ENCODE measurements at places on chromosomes 11 and 22.

DNA sequence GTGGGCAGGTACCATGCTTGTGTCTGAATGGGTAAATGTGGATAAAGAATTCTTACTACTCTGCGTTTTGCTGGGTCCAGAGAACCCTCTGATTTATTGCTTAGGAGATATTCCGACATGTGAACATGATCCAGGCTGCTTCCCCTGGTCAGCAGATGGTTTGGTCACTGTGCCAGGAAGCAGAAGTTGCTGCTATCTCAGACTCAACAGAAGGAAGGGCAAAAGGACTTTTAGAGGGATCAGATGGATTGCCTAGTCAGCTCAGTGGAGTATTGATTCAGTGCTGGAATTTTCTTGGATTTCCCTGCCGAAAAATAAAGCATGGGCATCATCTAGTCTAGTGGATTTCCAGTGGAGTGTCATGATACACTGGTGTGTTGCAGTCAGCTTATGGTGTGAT is 440.1 kb downstream of the NTM start:
- DNase-seq, result no peak

DNA sequence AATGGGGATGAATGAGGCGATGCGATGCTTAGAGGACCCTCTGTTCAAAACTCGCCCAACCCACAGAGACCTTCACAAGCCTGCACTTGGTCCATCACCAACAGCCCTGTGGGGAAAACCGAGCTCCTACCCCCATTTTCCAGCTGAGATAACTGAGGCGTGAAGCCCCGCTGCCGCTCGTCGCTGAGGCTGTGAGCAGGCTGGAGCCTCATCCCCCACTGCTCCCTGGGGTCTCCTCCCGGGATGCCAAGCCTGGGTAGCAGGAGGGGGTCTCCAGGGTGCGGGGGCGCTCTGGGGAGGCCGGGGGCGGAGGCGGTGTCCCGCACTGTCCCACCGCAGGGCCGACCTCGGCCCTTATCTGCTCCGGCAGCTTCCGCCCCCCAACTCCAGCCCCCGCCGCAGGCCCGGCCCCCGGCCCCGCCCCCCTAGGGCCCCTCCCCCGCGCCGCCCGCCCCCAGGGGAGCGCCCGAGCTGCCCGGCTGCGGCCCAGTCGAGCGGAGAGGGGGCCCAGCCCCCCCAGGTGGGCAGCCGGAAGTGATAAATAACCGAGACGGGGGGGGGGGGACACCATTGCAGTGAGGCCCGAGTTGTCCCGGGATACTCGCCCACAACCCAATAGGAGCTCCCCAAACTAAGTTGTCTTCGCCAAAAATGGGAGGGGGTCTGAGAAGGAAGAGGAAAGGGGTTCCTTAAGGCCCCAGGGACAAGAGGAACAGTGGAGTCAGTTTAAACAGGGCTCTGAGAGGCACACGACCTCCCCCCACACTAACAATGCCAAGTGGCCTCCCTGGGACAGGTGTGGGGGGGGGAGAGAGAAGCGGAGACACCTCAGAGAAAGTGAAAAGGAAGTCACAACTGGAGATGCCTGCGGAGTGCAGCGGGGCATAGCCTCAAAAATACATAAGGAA is 8.3 kb upstream of the SLC39A13 start:
- no peak for DNase-seq

GRCh38 chr11:45816614-45817013 is 11.7 kb downstream of the SLC35C1 start:
- DNase-seq, result peak; percentile 33

- DNase-seq, result no peak
These were observed 96.6 kb downstream of the BCR start for GRCh38 chr22:23276656-23277582.

- DNase-seq, result peak; percentile 37
These were observed 54.6 kb downstream of the SLC36A4 start for GRCh38 chr11:93143186-93143585.

GRCh38 chr22:40960145-40960544 is 9.0 kb downstream of the RBX1 start:
- DNase-seq, result no peak

DNA sequence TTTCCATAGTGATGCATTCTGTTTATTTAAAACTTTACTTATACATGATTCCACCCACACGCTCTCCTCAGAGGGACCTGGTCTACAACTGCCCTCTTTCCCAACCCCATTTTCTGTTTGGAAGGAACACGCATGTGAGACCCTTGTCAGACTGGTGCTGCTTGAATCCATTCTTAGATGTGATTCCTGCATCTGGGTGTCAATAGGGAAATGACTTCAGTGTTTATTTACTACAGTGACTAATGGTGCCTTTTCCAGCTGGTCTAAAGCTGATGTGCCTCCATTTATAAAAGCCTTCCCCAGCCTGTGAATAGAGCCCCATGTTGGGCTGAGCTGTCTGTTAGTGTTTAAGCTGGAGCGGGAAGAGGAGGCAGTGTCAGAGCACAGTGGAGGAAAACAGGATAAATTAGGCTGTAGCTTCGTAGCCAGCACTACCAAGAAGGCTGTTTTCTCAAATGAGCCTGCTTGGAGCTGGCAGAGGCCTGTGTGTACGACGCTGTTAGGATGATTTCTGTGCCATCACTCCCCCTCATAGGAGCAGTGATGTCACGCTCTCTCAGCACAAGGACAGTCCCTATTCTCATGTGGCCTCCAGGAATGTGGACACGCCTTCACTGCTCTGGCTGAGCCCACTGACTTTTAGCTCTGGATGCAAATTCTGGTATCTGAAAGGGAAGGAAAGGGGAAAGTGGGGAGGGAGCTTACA is 18.9 kb upstream of the C11orf96 start:
- peak; percentile 66 for DNase-seq

DNA sequence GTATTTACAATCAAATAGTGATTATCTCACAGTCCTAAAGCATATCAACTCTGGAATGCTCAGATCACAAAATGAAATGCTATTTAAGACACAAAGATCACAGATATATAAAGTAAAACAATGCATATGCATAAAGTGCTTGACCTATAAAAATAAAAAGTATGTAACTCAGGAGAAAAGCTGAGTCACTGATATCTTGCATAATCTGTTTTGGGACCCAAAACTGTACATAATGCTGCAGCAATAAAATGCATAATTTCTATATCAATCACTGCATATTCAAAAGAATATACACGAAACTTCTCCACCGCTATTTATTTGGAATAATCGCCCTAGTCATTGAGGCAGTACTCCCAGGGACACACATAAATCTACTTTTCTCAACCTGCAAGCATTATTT is 34.9 kb upstream of the GRIA4 start:
- DNase-seq, result no peak

DNA sequence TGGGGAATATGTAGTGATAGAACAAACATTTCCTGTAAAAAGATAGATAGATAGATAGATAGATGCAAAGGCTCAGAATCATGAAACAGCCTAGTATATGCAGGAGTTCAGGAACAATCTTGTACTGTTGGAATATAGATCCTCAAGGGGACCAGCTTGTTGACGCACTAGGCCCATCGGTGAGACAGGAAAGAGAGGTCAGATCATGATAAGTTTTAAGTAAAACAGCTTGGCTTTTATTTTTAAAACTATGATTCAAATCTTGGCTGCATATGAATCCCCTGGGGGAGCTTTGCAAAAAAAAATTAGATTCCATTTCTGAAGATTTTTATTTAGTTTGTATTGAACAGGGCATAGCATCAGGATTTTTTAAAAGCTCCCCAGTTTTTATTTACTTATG is 185.8 kb downstream of the TRPC6 start:
- no peak for DNase-seq

DNA sequence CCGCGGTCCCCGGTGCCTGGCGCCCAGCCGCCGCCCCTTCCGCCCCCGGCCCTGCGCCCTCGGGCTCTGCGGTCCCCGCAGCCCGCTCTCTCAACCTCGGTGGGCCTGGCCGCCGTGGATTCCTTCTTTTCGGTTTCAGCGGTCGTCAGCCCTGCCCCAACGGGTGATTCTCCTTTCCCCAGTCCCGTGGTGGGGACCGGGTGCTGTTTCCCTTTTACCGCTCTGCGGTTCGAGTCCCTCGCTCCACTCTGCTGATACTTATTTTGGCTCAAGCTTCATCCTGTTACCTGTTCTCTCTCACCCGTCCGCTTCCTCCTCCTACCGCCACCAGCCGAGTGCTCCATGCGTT is 494 bp downstream of the ZDHHC5 start:
- DNase-seq, result no peak

- peak; percentile 79 for DNase-seq
These were observed 347.8 kb downstream of the CNTN5 start for GRCh38 chr11:99368583-99368982.

GRCh38 chr11:66090288-66090687 is 20.2 kb downstream of the PACS1 start:
- no peak for DNase-seq

- no peak for DNase-seq
These were observed 622.8 kb downstream of the BRD1 start for GRCh38 chr22:49204599-49205482.
